ENCODE measurements at places on chromosomes 3 and 15.

DNA sequence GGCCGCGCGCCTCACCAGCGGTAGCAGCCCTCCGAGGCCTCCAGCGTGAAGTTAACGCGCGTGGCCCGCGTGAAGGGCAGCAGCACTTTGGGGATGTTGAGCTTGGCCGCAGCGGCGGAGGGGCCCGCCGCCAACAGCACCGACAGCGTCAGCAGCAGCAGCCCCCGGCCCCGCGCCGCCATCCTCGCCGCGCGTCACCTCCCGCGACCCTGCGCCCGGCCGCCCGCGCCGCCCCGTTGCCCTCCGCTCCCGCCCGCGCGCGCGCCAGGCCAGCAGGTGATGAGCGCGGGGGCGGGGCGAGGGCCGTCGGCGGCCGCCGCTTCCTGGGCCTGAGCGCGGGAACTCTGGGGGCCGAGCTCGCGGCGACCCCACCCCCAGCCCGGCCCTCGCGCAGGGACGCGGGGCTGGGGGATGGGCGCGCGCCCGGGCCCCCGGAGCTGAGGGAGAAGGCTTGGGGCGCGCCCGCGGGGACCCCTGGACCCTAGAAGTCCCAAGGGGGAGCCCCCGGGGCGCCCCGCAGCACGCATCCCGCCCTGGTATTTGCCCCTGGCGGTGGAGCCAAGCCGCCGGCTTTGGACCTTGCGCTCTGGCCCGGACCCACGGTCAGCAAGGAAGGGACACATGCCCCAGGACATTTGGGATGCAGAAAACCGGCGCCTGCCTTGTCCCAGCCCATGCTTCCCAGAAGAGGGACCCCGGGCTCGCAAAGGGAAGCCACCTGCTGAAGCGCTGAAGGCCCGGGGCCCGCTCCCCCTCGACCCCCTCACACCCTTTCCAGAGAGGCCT, at the start of gene NUP210:
TSS of gene NUP210 (minus strand) at position 278 of the 786 bp plus-strand sequence. CDS start at position 182, 96 bp downstream.
- no peak for DNase-seq

DNA sequence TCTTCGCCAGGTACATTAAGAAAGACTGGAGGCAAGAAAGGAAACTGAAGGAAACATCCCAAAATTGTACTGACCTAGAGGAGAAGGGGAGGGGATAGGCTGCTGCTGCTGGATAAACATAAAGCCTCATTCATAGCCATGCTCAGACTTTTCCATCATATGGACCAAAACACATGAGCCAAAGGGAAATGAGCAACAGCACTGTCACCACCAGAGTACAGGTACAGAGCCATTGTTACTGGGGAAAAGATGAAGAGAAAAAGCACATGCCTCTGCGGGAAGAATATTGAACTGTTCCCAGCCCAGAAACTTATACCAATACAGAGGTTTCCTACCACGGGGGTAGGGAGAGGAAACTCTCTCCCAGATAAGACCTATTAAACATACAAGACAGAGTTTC, 861.9 kb downstream of the NTRK3 start:
- no peak for DNase-seq

- no peak for DNase-seq
These were observed 82.2 kb downstream of the SRGAP3 start for GRCh38 chr3:9167222-9167621.

DNA sequence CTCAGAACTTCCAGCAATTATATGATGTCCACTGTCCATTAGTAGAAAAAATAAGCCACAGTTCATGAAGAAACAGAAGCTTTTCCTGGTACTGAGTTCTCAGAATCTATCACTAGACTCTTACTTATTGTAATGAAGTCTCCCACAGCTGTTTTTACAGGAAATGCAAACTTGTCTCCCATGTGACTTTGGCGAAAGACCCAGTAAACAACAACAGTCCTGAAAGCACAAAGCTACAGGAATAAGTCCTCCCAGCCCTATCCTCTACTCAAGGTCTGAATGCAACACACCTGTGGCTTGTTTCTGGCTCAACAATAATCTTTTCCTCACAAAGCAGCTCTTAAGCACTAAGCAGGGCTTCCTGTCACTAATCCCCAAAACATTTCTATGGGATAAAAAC, 55.9 kb downstream of the EOMES start:
- no peak for DNase-seq

GRCh38 chr3:133478624-133479023, 78.8 kb downstream of the BFSP2 start:
- no peak for DNase-seq

GRCh38 chr3:72391659-72392058, 456.6 kb downstream of the SHQ1 start:
- no peak for DNase-seq

DNA sequence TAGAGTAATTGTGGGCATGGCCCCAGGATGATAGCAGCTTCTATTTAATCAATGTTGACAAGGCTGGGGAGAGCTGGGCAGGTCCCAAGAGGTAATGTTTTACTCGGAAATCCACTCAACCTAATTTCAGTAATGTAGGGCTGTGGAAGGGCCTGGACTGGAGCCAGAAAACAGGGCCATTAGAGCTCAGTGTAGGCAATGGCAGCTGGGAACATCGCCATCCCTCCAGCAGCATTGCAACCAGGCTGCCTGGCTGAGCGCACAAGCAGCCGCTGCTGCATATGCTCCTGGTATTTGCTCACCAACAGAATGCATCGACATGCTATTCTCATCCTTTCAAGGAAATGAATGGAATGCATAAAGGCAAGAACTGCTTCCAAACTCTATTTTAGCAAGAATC, 90.0 kb downstream of the GAP43 start:
- no peak for DNase-seq

DNA sequence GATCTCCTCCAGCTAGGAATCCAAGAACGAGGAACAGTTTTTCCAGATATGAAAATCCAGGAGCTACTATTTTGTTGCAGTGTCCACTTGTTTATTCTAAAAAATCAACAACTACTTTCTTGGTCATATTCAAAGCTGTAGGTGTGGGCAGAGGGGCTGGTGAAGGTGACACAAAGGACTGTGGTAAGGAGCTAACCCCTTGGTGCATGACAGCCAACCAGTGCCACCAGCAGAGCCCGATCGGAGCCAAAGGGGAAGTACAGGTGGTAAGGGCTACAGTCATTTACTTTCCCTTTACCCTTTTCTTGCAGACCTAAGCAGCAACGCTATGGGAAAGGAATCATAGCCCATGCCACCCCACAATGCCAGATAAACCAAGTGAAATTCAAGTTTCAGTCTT, 30.7 kb downstream of the PLA1A start:
- no peak for DNase-seq

GRCh38 chr15:74400313-74400860, 32.9 kb upstream of the CYP11A1 start:
- DNase-seq = no peak

DNA sequence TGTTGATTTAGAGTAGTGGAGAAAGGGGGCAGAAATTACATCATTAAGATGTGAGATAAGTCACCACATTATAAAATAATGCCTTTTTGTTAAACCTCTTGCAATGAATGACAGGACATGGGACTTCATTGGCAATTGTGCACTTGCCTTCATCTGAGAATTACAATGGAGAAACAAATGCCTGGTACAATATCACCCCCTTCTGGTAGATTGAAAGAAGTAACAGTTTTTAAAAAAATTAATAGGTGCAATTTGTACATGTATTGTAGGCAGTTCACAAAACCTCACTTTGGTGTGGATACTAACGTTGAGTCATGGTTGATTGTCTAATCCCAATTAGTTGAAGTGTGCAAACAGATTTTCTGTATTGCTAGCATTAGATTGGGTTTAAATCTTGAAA, 4.6 kb upstream of the P2RY14 start:
- no peak for DNase-seq

- no peak for DNase-seq
These were observed 53.3 kb upstream of the GLCE start for GRCh38 chr15:69107025-69107620.

DNA sequence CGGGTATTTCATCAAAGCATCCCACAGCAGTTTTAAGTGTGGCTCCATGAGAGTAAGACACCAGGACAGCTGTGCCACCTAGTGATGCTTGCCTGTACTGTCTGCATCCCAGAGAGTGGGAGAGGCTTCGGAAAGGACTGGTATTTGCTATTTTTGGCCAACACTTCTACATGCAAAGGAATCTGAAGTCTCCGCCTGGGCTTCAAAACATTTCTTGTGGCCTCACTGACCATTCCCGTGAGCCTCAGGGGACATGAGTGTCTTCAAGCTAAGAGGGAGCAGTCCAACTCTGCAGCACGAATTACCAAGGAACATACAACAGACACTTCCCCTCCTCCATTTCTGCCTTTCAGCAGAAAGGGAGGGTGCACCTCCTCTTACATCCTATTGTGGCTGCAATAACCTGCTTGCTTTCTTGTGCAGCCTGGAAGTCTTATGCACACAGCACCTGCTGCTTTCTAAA, 177.5 kb downstream of the RORA start:
- no peak for DNase-seq

GRCh38 chr15:39171944-39172368, 408.9 kb upstream of the THBS1 start:
- DNase-seq = peak; percentile 69

DNA sequence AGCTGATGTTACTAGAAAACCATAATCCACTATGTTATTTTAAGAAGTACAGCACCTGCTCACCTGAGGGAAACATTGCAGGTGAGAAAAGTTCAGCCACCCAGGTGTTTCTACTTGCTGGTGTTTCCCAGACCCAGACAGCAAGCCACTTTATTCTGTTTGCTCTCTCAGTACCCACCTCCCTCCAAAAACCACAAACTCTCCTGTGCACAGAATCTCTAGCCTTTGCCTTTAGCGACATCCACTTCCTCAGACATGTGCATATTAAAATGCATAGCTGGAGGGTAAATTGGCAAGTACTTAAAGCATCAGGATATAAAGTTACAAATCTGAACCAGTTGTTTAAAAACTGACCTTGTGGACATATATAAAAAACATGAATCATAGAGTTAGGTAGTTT, 36.7 kb downstream of the VGLL3 start:
- DNase-seq = no peak

DNA sequence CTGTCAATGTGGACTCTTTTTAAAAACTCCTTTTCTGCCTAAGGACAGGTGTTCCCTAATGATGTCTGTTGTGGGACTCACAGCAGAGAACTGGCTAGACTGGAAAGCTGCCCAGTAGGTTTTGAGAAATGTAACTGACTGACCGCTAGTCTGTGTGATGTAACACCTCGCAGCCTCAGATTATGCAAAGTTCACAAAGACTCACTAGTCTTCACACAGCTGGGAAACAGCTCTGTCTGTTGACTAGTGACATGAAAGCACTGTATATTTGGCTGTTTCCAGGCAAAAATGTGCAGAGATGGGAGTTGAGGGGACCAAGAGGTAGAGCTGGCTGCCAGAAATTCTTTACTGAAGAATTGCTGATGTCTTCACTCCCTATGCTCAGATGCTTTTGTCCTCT, 10.3 kb downstream of the PDZRN3 start:
- DNase-seq = no peak

GRCh38 chr3:53628536-53629401, 134.4 kb downstream of the CACNA1D start:
- no peak for DNase-seq

GRCh38 chr15:81105545-81105944, 28.5 kb upstream of the CFAP161 start:
- DNase-seq = no peak

- no peak for DNase-seq
These were observed 49.4 kb downstream of the GTF2E1 start for GRCh38 chr3:120791913-120792312.

- no peak for DNase-seq
These were observed 14.4 kb upstream of the CLDN1 start for GRCh38 chr3:190336516-190337189.

GRCh38 chr3:194952841-194953241, 267.2 kb downstream of the FAM43A start:
- DNase-seq = no peak

- no peak for DNase-seq
These were observed 631.1 kb downstream of the NLGN1 start for GRCh38 chr3:174028673-174029072.

- no peak for DNase-seq
These were observed 793.0 kb downstream of the MCTP2 start for GRCh38 chr15:95024351-95024750.

- no peak for DNase-seq
These were observed 12.9 kb upstream of the CPNE9 start for GRCh38 chr3:9690451-9691450.

GRCh38 chr3:156445117-156446090, 109.5 kb downstream of the SSR3 start:
- DNase-seq = no peak

DNA sequence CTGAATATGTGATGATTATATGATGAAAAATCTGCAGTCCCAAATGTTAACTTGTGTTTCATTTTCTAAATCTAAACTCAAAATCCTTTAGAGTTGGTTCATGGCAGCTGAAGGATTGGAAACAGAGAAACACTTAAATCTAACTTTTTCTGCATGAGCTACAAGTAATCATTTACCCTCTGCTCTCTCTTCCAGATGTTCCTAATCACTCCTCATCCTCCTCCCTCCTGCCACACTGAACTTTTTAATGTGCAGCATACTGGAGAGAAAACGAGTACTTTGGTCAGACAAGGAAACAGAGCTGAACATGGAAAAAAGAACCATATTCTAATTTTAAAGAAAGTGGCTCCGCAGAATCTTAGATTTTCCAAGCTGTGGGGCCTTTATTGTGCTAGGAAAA, 321.2 kb upstream of the COL8A1 start:
- DNase-seq = no peak

DNA sequence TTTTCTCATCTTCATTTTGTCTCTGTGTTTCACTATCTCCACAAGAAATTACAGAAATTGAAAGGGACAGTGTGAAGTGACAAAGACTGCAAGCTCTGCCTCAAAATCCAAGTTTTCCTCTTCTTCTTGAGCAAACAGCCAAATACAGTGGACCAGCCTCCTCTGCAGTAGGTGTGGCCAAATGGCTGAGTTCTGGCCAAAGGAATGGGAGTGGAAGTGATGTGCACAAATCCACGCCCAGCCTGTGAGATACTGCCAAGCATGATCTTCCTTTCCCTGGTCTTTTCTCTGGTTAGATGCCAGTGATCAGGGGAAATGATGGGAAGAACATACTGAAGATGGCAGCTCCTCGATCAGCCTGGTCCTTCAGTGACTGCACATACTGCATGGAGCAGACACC, 111.0 kb upstream of the CPNE4 start:
- no peak for DNase-seq

- no peak for DNase-seq
These were observed 109.4 kb upstream of the C15orf61 start for GRCh38 chr15:67411486-67411885.

- no peak for DNase-seq
These were observed 173.9 kb upstream of the ADAMTS9 start for GRCh38 chr3:64861684-64862083.

- no peak for DNase-seq
These were observed 43.0 kb upstream of the NTRK3 start for GRCh38 chr15:88299497-88299896.

DNA sequence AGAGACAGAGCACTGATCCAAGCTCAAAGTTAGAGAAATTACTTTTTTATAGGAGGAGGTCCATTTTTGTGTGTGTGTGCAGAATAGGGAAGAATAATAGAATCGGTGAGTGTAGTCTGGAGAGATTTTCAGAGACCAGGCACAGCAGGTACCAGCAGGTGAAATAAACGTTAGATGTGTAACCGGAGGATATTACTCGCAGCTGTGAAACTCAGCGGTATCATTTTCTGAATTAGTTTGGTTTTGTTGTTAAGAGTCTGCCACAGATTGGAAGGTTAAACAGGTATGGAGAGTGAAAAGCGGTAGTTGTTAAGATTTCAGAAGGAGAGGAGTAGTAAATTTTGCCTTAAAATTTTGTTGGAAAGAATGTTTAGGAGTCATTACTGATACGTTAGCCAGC, 69.9 kb downstream of the RGMA start:
- no peak for DNase-seq

- DNase-seq = no peak
These were observed 91.3 kb upstream of the UBE2E2 start for GRCh38 chr3:23111797-23112196.
